ENCODE measurements at places on chromosomes 2 and 18. TPM values are rescaled to one million over a fixed set of nuclear protein-coding genes. Genes with fewer than 3 reads are reported as not detected.

- DNase-seq = peak; percentile 55
These were observed 43.4 kb downstream of the MYL12B start for GRCh38 chr18:3305354-3305762.

GRCh38 chr2:241568726-241569125 lies 10.2 kb downstream of the BOK start:
- no peak for DNase-seq

- DNase-seq = no peak
These were observed 222.1 kb downstream of the MTX2 start for GRCh38 chr2:176491172-176491904.

The ARHGAP28 gene
- 1.8 TPM for total RNA-seq

DNA sequence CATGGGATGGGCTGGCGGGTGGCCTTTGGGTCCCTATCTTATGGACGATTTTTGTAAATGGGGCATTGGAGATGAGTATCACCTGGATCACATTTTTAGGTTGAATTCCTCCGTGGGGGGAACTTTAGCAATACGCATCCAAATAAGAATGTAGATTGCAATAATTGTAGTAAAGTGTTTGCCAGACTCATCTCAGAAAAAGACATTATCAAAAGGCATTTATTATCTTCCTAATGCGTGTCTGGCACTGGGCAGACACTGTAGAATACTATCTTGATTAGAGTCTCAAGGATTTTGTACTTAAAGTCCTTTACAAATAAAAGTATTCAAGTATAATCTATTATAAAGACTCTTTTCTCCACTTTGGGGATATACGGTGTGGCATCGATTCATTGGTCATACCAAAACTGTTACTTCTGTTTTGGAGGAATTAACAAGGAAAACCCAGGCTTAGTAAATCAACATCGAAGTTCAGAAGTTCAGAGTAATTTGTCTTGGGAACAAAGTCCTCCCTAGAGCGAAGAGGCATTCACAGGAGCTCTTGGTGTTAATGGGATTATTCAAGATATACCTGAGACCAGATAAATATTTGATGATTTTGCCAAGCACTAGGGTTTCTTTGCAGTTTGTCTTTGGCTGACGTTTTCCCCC lies 578 bp upstream of the ACKR3 start:
- no peak for DNase-seq

The TGFA gene
- 2.4 TPM for total RNA-seq

- no peak for DNase-seq
These were observed 21.4 kb upstream of the RHOB start for GRCh38 chr2:20425371-20425881.

GRCh38 chr2:12177455-12178288 lies 431.2 kb downstream of the LPIN1 start:
- peak; percentile 29 for DNase-seq

The GBX2 gene
- total RNA-seq = 1.2 TPM

DNA sequence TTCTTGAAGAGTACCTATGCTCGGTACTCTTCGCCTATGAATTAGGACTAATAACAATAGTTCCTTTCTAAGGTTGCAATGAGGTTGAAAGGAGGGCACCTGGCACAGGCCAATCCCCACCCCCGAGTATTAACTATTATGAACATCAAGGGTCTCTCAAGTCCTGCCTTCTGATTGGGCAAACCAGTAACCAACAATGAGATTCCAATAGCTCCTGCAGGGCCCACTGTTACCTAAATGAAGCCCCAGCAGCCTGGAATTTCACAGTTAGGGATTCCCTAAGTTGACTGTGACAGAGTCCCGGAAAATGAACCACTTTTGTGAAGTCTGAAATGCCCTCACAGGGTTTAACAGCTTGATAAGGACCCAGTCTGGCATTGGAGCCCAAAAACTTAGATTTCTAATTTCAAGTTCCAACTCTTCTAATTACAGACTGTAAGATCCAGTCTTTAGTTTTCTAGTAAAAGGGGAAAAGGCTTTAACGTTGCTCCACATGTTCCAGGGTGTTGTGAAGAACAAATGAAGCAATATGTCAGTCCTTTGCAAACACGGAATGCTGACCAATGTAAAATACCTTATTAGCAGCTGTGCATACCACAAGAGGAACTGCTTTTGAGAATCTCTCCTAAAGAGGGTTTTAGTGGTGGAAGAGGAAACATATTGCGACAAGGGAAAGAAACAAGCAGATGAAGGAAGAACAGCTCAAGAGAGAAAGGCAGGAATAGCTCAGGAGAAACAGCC lies 277.7 kb upstream of the MAP2 start:
- DNase-seq = no peak

The ELOA2 gene
- not detected for total RNA-seq

GRCh38 chr18:38025433-38026038 lies 459.9 kb upstream of the CELF4 start:
- no peak for DNase-seq

The GCA gene
- total RNA-seq = 5.7 TPM

The C1QL2 gene
- not detected for total RNA-seq

DNA sequence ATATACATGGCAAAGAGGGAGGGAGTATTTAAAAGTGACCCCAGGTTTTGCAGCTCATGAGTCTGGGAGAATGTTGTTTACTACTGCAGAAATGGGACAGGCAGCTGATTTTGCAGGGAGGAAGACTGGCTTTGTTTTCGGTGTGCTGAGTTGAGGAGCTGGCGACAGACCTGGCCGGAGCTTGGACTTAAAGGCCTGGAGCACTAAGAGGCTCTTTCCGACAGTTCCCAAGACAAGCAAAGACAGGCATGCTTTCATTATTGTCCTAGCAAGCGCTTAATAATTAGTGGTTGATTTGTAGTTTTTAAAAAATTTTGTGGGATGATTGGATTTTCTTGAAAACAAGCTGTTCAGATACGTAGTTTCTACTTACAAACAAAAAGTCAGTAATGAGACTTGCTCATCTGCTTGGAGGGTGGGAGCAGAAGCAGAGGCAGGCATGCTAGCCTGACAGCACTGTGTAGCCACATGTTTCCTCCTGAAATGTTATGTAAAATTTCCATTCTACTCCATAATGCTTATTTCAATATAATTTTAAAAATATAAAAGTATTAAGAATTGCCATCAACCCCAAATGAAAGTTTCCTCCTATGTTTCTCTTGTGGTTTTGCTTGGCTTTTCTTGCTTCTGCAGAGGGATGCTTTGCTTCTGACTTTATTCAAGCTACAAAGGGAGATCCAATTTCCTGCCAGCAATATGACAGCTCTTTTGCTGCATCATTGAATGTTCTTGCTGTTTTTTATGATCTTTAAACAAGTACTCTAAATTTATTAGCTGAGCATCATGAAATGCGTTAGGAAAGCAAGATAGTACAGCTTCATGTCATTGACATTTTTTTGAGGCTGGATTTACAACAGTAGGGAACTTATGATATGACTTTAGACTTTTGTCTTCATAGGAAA lies 75.8 kb downstream of the PHLPP1 start:
- DNase-seq = no peak

The RNF181 gene
- 226 TPM for total RNA-seq

DNA sequence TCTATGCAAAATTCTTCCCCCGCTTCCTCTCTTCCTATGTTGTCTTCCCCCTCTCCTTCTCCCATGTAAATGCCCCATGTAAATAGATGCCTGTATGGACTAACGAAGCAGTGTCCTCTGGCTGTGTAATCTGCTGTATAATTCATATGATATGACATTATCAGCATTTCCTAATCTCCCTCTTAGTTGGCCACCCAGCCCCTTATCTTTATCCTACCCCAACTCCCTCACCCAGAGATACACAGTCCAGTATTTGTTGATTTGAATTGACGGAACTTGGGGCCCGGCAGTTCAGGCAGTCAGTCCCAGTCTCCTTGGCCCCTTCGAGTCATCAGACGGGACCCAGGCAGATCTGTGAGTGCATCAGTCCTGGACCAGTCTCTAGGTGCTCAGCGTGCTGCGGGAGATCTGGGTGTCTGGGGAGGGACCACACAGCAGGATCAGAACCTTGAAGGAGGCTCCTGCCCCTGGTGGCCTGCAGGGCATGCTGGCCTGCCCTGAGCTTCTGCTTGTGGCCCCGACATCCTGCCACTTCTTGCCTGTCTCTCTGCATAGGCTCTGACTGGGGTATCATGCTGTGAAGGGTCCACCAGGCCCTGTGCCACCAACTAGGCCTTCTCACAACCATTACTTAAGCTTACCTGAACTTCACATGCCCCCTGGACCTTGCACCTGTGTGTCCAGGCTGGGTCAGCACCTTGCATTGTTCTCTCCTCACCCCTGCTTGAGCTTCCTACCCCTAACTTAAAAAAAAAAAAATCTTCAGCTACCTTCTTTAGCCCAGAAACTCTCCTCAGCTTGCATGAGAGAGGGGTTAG lies 88.1 kb upstream of the ATL2 start:
- DNase-seq = no peak

DNA sequence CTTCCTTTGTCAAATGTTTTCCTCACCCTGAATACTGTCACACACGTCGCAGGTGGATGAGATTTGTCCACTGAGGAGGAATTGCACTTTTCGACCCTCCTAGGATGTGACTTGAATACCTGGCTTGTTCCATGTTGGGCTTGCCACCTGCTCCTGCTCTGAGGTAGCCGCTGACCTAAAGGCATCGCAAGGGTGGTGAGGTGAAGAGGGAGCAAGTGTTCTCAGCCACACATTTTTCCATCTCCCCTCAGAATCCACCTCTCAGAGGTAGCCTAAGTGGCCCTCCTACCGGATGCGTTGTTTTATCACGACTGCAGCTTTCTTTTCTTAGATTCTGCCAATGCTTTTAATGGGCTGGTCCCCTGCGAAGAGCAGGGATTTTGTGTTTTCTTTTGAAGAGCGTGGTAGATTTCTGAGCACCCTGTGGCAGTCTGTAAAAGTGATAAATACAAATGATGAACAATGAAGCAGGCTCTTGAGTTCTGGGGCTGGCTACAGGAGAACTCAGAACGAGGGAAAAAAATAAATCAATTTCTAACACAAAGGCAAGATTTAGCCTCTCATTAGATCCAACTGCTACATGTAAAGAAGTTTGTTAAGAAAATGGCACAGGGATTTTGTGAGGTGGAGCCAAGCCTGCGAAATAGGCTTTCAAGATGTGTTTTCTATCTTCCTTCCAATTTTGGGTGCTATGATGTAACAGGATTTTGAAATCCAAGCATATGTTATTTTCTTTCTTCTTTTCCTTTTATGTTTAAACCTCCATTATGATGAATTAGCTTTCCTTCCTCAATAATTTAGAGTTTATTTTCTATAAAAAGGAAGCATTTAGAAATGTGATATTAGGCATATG lies 386.7 kb downstream of the TGIF1 start:
- DNase-seq = no peak

The CTNNA2 gene
- 10.2 TPM for total RNA-seq

GRCh38 chr18:79753391-79753851 lies 44.3 kb upstream of the KCNG2 start:
- DNase-seq = no peak

The RESP18 gene
- not detected for total RNA-seq

GRCh38 chr2:52000151-52000855 lies 968.4 kb upstream of the NRXN1 start:
- no peak for DNase-seq

DNA sequence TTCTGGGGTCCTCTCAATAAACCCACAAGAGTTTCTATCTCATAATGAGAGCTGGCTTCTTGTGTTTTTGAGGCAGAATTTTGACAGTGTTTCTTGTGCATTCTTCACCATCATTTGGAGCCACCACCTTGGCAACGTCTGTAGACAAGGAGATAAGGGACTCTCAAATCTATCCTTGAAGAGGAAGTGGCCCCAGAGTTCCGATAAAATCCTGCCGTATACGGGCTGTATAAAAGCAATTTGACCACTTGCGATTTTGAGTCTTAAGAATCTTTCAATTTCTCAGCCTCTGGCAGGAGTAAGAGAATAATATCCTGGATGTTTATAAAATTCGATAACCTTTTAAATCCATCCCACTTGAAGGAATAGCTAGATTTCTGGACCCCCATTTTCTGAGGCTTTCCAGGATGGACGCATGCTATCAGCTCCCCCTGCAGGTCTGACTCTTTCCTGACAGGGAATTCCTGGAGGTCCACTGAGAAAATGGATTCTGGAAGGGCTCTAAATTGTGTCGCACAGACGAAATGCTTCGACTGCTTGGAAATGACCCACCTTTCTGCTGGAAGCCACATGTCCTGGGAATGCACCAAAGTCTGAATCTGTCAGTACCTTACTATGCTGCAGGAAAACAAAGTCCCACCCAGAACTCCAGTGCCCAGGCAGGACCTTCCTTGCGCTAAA lies 54.1 kb downstream of the E2F6 start:
- peak; percentile 82 for DNase-seq

GRCh38 chr2:238228700-238229099 lies 11.1 kb downstream of the HES6 start:
- peak; percentile 15 for DNase-seq

The SOS1 gene
- total RNA-seq = 16.8 TPM

The GPAT2 gene
- total RNA-seq = not detected

DNA sequence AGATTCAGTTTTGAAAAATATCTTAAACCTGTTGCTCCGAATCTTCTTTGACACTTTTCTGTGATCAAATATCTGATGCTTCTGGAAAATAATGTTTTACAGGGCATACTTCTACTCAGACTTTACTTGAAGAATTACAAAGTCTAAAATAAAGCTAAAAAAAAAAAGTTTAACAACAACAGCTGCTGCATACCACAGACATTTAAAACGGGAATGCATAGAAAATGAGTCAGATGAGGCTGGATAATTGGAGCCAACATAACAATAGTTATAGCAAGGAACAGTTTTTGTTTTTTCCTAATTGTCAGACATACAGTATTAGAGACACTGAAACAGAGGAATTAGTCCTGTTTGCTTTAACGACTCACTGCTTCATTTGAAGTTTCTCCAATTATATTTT lies 1090.2 kb downstream of the SUCLG1 start:
- no peak for DNase-seq

- peak; percentile 52 for DNase-seq
These were observed 276.9 kb upstream of the CHAC2 start for GRCh38 chr2:53490659-53491058.

DNA sequence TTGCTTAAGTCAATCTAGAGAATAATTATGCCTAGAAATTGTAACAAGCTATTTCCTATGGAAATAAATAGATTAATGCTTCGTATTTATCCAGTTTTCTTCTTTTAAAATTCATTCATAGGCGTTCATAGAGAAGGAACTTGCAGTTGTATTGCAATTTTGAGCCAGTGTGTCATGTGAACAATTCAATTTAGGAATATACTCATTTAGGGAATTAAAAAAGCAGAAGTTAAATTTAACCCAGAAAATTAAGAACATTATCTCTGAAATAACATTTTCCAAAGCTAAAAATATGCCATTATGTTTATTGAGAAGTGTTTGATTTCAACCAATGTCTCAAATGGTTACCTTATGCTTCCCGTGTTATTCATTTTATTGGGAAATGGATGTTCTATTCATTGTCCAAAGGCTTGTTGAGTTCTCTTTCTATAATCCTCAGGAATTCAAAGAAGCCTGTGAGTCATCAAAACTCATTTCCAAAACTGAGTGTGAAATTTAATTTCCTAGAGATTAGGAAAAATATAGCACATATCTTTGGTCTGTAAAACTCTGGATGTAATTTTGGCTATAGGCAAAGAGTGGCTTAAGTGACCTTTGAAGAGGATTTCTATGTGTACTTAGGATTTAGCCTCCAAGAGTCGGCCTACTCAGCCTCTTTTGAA lies 99.7 kb downstream of the SLC8A1 start:
- no peak for DNase-seq

- no peak for DNase-seq
These were observed 291.8 kb upstream of the LRATD1 start for GRCh38 chr2:14340703-14341102.
